IMR-90 (cell line): ENCODE measurements at places on chromosomes 2 and 18. TPM values are rescaled to one million over a fixed set of nuclear protein-coding genes. Genes with fewer than 3 reads are reported as not detected.
A peak's percentile ranks its signal among the peaks of the same experiment; 100 is the strongest.

GRCh38 chr2:230153390-230153976 lies 66.3 kb downstream of the SP110 start:
- H3K4me1 ChIP-seq = no peaks in the 10 kb centered on the region
- H3K27me3 ChIP-seq = no peaks in the 10 kb centered on the region
- no peak overlapping the region for H3K27ac ChIP-seq
- H3K36me3 ChIP-seq = no peaks in the 10 kb centered on the region
- no peak for DNase-seq

GRCh38 chr2:204312105-204312504 lies 233.2 kb upstream of the PARD3B start:
- no peak overlapping the region for H3K4me3 ChIP-seq
- H3K27me3 ChIP-seq = no peaks in the 10 kb centered on the region; the same call in 1 of the 2 replicates
- no peak for DNase-seq
- H3K4me1 ChIP-seq = no peaks in the 10 kb centered on the region

DNA sequence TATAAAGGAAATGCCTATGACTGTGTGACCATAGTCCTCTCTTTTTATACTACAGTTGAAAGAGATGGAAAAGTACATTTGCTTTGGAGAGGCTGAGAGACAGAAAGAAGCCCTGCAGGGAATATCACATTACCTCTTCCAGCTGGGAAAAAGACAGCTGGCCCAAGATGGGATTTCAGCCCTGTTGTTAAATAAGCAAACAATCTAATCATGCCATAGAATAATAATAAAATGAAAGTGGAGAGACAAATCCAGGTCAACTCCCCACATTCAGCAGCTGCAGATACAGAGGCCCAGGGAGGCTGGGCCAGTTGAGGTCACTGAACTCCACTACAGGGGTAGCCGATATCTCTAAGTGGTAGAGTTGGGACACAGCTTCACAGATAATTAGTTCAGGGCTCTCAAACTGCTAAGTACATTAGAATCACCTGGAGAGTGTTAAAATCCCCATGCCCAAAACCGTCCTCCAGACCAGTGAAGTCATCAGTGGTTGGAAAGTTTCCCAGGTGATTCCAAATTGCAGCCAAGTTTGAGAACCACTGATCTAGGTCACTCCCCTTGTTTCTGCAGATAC lies 81.9 kb downstream of the MOGAT1 start:
- peak; percentile 82 for DNase-seq
- no peaks in the 10 kb centered on the region for H3K27me3 ChIP-seq
- H3K4me1 ChIP-seq = peaks cover 11% of the 10 kb centered on the region
- peak overlapping the region; percentile 0; the same call in 1 of the 2 replicates for H3K27ac ChIP-seq
- no peak overlapping the region for H3K4me3 ChIP-seq
- H3K36me3 ChIP-seq = no peaks in the 10 kb centered on the region

- no peaks in the 10 kb centered on the region for H3K4me1 ChIP-seq
- H3K4me3 ChIP-seq = no peak overlapping the region
- DNase-seq = no peak
- peaks cover 39% of the 10 kb centered on the region for H3K27me3 ChIP-seq
- no peaks in the 10 kb centered on the region for H3K36me3 ChIP-seq
These were observed 5.6 kb downstream of the BCL11A start for GRCh38 chr2:60547841-60548240.

DNA sequence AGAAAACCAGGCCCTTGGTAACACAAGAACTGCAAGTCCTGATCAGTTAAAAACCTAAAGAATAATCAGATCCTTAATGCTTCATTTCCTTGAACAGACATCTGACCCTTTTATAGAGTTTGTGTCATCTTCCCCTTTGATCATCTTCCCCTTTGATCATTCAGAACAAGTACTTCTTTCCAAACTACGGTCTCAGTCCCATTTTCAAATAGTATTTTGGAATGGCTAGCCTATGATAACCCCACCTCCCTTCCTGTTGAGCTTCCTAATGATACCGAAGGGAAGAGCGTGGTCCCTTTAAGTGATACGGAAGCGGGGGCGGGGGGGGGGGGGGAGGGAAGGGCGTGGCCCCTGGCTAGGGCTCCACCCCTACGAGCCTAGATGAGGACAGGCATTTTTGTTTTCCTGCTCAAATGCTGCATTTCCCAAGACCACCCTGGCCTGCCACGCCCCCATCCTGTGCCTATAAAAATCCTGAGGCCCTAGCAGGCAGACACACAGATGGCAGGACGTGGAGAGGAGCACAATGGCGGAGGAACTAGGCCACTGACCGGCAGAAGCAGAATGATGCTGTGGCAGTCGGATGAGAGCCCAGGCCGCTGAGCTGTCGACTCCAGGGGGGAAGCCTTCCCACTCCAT lies 24.1 kb upstream of the CHRNA1 start:
- no peaks in the 10 kb centered on the region for H3K27me3 ChIP-seq
- DNase-seq = peak; percentile 51
- peak overlapping the region; percentile 99 for H3K27ac ChIP-seq
- no peak overlapping the region for H3K4me3 ChIP-seq

- no peaks in the 10 kb centered on the region for H3K27me3 ChIP-seq
- H3K4me3 ChIP-seq = no peak overlapping the region
- H3K27ac ChIP-seq = no peak overlapping the region
These were observed 155.9 kb upstream of the MAP3K20 start for GRCh38 chr2:172919732-172920131.

DNA sequence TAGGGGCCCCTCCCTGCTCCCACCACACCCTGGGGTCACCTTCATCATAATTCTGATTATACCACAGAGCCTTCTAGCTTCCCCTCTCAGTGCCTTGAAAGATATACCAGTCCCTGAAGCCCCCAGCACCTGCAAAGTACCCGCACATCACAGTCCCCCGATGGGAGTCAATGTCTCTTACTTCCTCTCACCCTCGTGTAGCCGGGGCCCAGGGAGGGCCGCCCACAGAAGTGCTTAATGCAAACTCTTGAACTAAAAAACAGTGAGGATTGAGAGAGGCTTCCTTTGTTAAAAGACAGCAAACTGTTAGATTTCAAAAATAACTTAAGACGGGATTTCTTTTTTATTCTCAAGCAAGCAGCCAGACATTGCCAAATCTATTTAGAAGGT lies 76.5 kb downstream of the SFXN5 start:
- H3K4me1 ChIP-seq = peaks cover 3% of the 10 kb centered on the region
- H3K27me3 ChIP-seq = no peaks in the 10 kb centered on the region
- no peaks in the 10 kb centered on the region for H3K36me3 ChIP-seq
- H3K4me3 ChIP-seq = no peak overlapping the region

TTC21B gene
- 17.2 and 23.1 TPM in 2 replicates for total RNA-seq

GAL3ST2 gene
- total RNA-seq = not detected in 2 replicates

CIB4 gene
- total RNA-seq = not detected in 2 replicates

TACR1 gene
- under 0.01 TPM in 2 replicates for total RNA-seq

DNA sequence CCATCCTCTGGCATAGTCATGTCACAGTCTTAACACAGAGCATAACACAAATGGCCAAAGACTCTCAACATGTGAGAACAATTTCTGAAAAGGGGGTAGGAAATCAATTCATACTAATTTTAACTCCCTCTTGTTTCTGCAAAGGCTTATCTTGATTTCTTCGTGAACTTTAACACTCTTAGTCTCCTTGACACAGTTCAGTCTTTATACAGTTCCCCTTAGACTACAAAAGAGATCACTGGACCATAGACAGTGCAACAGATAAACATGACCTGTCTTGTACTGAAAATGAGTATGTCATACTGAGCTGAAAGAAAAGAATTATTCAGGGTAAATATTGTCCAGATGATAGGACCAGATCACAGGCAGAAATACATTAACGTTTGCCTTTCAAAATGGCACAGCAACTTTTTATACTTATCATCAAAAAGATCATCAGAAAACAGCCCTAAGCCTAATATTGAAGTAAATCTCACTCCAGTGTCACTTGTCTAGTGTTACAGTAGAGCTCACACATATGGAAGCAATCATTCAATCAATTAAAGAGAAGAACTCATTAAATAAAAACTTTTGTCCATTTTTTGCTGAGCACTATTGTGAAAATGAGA lies 56.4 kb upstream of the VRK2 start:
- no peaks in the 10 kb centered on the region for H3K36me3 ChIP-seq
- DNase-seq = no peak
- no peaks in the 10 kb centered on the region for H3K27me3 ChIP-seq
- H3K4me3 ChIP-seq = no peak overlapping the region
- H3K27ac ChIP-seq = no peak overlapping the region
- H3K4me1 ChIP-seq = no peaks in the 10 kb centered on the region

GRCh38 chr2:211396815-211397214 lies 840.4 kb downstream of the CPS1 start:
- no peaks in the 10 kb centered on the region for H3K27me3 ChIP-seq
- H3K4me1 ChIP-seq = no peaks in the 10 kb centered on the region
- H3K36me3 ChIP-seq = no peaks in the 10 kb centered on the region
- H3K27ac ChIP-seq = no peak overlapping the region
- H3K4me3 ChIP-seq = no peak overlapping the region
- DNase-seq = no peak

DNA sequence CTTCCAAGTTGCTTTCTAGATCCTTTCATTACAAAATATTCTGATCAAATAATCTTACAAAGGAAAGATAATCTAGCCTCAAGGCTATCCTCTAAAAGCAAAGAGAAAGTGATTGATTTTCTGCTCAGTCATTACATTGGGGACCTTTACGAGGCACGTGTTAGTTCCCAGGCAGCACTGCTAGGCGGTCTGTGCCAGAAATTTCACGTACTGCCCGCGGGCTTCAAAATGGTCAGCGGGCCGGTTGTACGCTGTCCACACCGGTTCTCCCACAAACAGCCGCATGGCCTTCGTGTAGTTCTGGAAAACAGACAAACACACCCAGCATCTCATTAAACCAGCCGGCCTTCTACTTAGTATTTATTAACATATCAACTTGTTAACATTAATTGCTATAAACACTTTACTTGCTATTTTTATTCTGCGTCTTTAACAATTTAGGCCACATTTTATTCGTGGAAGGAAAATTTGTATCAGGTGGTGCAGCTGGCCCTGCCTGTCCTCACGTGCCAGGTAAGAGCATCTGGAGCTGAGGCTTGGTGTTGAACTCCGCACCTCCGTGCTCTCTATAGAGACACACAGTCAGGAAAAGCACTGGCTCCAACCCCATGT lies 20.4 kb downstream of the ADI1 start:
- H3K27ac ChIP-seq = no peak overlapping the region
- no peaks in the 10 kb centered on the region; the same call in 1 of the 2 replicates for H3K4me1 ChIP-seq
- H3K4me3 ChIP-seq = no peak overlapping the region
- peaks cover 41% of the 10 kb centered on the region for H3K36me3 ChIP-seq
- no peak for DNase-seq

HOXD8 gene
- total RNA-seq = not detected in 2 replicates

DNA sequence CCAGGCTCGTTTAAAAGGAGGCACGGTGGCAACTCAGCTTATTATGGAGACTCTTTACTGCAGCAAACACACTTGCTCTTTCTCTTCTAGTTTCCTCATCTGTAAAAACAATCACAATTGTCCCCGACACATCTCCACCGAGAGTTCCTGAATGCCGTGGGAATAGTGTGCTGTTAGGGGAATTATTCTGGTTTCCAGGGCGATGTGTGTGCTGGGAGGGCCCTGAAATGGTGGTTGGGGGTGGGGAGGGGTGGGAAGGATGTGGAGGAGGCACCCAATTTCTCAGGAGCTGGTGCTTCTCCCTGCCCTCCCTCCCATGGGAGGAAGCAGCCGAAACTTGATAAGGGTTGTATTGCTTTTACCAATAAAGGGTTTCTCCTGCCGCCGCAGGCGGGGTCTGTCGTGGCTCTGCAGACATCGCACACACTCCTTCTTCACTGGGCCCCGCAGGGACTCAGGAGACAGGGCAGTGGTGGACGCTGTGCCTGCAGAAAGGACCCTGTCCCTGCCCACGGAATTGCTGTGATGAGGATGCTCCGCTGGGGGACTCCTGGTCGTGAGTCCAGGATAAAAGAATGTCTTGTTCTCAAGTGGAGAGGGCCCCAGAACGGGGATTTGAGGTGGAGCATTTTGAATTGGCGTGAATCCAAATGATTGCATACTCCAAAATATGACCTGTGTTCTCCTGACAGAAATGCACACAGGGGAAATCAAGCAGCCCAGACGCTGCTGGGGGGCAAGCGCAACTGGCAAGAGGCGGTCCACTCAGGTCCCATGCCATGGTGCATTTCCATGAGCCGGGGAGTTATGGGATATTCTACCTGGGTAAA lies 119.2 kb downstream of the ACKR3 start:
- no peak overlapping the region for H3K27ac ChIP-seq
- no peak overlapping the region for H3K4me3 ChIP-seq
- H3K36me3 ChIP-seq = no peaks in the 10 kb centered on the region
- H3K4me1 ChIP-seq = no peaks in the 10 kb centered on the region

DNA sequence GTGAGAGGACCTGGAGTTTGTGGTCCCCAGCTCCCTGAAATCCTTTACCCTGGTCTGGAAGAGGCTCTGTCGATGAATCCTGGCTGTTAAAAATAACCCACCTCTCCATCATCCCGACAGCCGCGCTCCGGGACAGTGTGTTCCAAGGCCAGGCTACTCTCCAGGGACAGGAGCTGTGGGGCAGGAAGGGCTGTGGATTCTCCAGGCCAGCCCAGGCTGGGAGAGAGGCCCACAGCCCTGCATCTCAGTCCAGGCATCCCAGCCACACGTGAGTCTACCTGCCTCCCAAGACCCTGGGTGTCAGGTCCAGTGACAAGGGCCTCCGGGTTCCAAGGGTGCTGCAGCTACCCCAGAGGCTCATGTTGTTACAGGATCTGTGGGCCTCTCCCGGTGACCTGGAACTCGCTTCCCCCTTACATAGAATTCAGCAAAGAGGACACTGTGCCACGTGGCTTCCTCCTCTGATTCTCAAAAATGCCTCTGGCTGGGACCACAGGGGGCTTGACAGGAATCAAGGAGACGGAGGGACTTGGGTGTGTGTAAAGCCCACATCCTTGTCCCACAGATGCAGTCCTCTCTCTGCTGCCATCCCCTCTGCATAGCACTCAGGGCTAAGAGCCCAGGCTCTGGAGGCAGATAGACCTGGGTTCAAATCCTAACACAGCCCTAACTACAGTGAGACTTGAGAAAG lies 17.3 kb downstream of the ADRA2B start:
- H3K4me3 ChIP-seq = no peak overlapping the region
- no peak overlapping the region for H3K27ac ChIP-seq
- peaks cover 2% of the 10 kb centered on the region; the same call in 1 of the 2 replicates for H3K4me1 ChIP-seq
- no peak for DNase-seq

LAMA1 gene
- total RNA-seq = 10.9 and 11.4 TPM in 2 replicates

GRCh38 chr2:72004201-72004915 lies 143.3 kb downstream of the CYP26B1 start:
- no peak overlapping the region for H3K27ac ChIP-seq
- no peak overlapping the region for H3K4me3 ChIP-seq
- no peaks in the 10 kb centered on the region for H3K36me3 ChIP-seq
- H3K27me3 ChIP-seq = peaks cover 8% of the 10 kb centered on the region

DNA sequence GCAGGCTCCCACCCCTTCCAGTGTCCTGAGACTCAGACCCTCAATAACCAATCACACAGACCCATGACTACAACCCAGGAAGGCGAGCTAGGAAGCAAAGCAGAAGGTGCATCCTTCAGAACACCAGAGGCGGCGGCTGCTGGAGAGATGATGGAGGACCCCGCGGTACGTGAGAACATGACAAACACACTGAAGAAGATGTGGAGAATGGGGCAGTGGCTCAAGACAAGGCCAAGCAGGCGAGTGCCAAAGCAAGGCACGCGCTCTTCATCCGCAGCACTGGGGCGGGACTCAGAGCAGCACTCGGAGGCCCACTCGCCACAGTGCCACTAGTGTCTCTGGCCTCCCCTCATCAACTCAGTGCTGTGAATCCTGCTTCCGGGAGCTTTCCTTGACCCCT lies 13.7 kb downstream of the ERFE start:
- no peak for DNase-seq
- H3K27me3 ChIP-seq = no peaks in the 10 kb centered on the region
- no peak overlapping the region for H3K4me3 ChIP-seq
- peaks cover 30% of the 10 kb centered on the region for H3K4me1 ChIP-seq

TGFBRAP1 gene
- total RNA-seq = 8.9 and 10.4 TPM in 2 replicates
